Stimulated activated CD8-positive, alpha-beta memory T cell treated with anti-CD3 and anti-CD28 coated beads, Interleukin-4, amount 100 ng/mL, for 1 hour (primary cell): ENCODE measurements at places on chromosomes 6 and 20.

DNA sequence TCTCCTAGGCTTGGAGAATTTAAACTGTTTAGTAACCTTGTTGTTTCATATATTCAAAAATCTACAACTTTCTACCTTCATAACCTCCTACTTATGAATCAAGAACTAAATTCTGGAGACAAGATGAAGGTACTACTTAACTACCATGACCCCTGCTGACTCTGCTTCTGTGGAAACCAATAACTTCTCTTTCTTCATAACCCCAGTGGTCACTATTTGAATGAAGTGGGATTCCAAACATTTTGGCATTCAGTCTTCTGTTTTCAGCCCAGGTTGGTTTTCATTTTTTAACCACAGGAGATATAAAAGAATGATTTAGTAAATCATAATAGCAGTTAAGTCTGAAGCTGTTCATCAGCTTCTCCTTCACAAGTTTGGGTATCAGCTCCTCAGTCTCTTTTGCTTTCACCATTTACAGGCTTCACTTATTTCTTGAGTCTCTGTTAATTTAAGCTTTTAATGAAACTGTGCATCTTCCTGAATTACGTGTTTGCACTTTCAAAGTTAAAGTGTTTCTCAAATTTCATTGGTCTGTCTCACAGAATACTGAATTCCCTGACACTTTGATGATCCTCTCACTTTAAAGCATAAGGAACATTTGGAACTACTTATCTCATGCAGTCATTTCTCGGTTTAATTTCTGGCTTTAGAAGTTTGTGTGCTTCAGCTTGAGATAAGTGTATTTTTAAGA lies 9.5 kb downstream of the SENP6 start:
- DNase-seq, result no peak

GRCh38 chr6:155171747-155172449 lies 91.9 kb upstream of the CLDN20 start:
- no peak for DNase-seq

DNA sequence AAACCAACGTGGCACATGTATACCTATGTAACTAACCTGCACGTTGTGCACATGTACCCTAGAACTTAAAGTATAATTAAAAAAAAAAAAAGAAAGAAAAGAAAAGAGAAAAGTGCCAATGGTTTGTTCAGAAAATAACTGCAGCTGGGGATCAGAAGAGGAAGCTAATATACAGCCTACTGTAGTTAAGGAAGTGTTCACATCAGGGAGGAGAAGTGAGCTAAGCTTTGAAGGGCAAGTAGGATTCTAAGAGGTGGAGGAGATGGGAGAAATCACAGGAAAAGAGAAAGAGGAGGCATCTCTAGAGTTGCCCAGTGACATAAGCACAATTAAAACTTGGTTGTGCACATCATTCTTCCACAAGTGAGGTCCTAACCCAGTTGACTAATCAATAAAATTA lies 214.4 kb upstream of the DTNBP1 start:
- DNase-seq, result no peak

DNA sequence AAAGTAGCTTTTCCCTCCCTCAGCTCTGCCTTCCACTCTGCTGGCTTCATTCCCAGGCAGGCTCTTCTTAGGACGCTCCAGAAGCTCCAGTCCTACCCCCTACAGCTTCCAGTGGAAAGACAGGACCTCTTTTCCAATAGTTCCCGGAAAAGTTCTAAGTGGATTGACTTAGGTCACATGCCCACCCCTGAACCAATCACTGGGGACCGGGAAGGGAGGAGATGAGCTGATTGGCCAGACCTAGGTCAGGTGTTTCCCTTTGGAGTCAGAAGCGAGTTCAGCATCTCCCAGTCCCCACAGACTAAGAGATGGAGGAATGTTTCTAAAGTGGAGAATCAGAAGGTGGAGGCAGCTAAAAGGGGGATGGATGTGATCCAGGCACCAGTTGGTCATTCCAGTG lies 62.9 kb upstream of the KCNG1 start:
- DNase-seq, result no peak

GRCh38 chr6:42514745-42515144 lies 49.1 kb upstream of the UBR2 start:
- DNase-seq, result no peak

DNA sequence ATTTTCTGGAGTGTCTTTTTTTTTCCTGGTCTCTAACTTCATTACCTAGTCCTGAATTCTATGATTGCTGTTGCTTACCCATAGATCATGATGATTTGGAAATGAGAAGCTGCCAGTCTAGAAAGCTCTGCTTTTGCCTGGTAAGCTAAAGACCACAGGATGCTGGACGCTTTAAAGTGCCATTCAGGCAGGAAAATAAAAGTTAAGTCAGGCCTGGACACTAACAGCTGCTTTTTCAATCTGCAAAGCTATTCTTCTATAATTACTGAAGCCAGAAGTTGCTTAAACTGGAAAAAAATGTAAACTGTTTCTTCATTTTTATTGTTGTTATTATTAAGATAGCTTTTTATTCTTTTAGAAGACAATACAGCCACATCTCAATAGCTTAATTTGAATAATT lies 129.8 kb upstream of the SPACA1 start:
- DNase-seq, result no peak

DNA sequence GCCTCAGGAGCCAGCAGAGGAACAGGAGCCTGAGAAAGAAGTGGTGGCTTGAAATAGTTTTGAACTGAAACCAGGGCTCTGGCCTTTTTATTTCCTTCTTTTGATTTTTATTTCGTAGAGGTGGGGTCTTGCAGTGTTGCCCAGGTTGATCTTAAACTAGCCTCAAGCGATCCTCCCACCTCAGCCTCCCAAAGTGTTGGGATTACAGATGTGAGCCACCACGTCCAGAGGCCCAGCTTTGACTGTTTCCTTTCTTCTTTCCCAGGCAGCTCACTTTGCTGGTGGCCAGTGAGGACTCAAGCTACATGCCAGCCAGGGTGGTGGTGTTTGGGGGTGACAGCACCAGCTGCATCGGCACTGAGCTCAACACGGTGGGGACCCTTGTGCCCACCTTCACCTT lies 20.5 kb downstream of the CUL9 start:
- no peak for DNase-seq

- no peak for DNase-seq
Observed at GRCh38 chr6:69926745-69927144, 60.4 kb downstream of the COL19A1 start.

GRCh38 chr6:14035071-14035847 lies 82.3 kb upstream of the CD83 start:
- no peak for DNase-seq

DNA sequence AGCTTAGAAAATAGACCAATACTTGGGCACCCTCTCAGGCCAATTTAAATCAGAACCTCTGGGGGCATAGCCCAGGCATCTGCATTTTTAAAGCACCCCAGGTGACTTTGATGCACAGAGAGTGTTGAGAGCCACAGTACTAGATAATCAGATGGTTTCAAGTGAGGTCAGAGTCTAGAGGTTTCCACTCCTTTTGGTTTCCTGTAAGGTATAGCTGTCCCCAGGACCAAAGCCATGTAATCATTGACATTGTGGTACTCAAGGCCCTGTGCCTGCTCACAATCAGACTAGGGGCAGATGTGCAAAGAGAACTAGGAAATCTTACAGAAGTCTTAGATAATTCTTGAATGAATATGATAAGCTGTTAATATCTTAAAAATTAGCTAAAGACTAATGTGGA lies 9.1 kb downstream of the FILIP1 start:
- DNase-seq, result no peak

GRCh38 chr6:111989743-111990142 lies 64.2 kb upstream of the CCN6 start:
- DNase-seq, result no peak

DNA sequence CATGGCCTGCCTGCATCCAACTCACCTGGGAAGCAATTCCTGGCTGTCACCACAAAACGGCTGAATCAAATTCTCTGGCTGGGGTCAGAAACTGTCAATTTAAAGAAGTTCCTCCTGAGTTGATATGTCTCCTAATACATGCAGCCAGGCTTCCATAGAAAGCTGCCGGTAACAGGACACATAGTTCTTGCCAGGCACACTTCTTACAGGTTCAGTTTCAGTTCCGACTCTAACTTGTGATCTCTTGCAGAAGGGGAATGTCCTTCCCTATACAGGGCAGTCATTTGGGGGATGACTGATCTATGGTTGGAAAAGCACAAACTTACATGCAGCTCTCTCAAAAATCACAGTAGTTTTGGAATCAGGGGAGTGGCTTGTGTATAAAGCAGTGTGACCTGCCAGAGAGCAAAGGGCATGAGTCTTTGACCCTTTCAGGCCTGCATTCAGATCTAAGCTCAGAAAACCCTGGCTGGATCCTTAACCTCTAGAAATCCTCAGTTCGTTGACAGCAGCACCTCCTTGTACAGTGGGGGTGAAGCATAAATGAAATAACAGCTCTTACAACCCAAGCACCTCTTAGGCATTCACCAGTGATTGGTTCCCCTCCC lies 195.6 kb downstream of the SCP2D1 start:
- no peak for DNase-seq

DNA sequence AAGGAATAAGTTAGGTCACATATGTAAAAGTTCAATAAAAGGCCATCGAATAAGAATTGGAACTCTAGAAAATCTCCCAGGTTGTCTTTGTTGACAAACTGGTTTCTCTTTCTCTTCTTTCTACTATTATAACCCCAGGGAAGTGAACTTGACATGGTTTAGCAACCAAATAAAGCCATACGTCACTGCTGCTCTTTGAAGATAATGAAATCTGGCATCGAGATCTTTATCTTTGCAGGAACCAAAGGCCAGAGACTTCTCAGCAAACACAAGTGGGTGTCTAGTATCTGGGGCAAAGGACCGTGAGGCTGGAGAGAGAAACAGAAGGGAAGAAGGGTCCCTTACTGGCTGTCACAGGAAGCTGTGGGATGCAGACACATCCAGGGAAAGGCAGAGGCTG lies 286.7 kb upstream of the CDYL start:
- no peak for DNase-seq

DNA sequence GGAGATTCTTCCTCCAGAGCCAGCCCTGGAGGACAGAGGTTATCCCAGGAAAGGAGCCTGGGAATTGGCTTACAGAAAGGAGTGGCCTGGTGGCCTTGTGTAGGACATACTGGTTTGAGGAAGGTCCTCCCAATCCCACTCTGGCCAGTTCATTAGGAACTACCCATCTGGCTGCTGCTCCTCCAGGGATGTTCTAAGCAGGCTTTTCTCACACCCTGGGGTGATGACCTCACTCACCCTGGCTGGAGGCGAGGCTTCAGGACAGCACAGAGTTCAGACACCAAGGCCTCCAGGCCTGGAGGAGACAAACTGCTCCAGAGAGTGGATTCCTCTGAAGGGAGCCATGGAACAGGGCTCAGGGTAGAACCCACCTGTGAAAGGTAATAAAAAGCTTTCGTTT lies 8.9 kb downstream of the GNMT start:
- no peak for DNase-seq

GRCh38 chr20:3010985-3011723 lies 32.3 kb upstream of the GNRH2 start:
- no peak for DNase-seq

DNA sequence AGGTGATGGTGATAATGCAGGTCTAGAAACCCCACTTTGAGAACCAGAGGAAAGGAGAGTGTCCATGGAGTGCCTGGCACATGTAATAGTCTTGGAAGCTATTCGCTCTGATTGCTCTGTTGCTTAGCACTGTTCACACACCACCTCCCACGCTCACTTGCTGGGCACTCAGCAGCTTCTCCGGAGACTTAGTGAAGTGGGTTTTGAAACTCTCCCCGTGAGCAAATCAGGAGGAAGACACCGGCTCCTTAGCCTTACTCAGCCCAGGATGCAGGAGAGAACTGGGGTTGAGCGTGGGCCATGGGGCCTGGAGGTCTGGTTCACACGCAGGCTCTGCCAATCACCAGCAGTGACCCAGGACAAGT lies 22.2 kb downstream of the BMP7 start:
- DNase-seq, result no peak

DNA sequence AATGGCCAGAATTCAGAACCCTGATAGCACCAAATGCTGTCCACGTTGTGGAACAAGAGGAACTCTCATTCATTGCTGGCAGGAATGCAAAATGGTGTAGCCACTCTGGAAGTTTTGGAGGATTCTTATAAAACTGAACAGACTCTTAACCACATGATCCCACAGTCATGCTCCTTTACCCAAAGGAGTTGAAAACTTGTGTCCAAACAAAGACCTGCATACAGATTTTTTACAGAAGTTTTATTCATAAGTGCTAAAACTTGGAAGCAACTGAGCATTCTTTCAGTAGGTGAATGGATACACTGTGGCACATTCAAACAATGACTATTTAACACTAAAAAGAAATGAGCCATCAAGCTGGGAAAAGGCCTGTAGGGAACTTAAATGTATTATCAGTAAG lies 32.5 kb downstream of the PREP start:
- DNase-seq, result no peak

DNA sequence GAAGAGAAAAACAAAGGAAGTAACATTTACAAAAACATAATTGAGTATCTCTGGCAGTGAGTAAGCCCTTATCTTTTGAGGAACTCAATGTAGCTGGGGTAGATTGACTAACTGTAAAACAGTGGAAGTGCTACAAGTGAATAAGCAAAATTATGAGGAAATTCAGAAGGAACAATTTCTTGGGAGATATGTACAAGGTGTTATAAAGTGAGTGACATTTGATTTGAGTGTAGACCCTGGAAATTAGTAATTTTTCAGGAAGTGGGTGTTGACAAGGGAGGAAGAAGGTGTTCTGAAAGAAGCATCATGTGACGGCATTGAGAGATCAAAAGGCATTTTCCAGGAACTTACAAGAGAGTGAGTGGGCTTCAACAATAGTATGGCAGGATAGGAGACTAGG lies 22.2 kb downstream of the XRN2 start:
- no peak for DNase-seq

- no peak for DNase-seq
Observed at GRCh38 chr6:147449405-147450161, 58.9 kb upstream of the SAMD5 start.
